SIG-M5 (cell line): ENCODE measurements at places on chromosomes 5 and 9.

DNA sequence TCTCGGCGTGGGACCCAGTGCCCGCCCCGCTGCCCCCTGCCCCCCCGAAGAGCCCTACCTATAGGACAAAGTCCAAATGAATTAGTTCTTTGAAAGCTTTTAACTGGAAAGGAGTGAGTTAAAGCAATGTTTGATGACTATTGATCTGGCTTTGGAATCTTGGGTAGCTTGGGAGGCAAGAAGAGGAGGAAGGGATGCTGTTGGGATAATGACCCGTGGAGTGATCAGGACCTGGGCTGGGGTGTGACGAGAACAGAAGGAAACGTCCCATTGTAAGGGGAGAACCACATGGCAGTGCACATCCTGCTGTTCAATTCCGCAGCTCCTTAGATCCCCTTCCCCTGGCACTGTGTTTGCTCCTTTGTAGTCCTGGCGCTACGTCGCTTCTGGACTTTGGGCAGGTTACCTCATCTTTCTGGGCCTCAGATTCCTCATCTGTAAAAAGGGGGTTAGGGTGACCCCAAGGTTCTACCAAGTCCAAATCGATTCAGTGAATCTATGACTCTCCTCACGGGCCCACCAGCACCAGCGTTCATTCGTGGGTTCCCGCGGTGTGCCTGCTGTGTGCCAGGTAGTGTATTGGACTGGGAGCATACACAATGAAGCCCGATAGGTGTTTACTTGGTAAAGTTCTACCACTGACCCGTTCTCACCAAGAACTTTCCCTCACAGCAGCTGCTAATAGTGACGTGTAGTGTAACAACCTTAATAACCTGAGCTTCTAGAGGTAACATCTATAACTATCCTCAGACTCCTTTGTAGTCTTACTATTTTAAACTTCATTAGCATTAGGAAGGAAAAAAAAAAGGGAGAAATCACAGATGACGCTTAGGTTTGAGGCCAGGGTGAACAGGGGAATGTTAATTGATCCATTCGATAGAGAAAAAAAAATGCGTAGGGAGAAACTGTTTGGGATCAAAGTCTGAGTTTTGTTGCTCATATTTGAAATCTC lies 1.1 kb upstream of the NADK2 start:
- no peak for DNase-seq

- no peak for DNase-seq
Measured at GRCh38 chr5:80754900-80755299, 100.1 kb upstream of the DHFR start.

- DNase-seq, result no peak
Measured at GRCh38 chr5:75051217-75051751, 1.1 kb downstream of the GCNT4 start.

DNA sequence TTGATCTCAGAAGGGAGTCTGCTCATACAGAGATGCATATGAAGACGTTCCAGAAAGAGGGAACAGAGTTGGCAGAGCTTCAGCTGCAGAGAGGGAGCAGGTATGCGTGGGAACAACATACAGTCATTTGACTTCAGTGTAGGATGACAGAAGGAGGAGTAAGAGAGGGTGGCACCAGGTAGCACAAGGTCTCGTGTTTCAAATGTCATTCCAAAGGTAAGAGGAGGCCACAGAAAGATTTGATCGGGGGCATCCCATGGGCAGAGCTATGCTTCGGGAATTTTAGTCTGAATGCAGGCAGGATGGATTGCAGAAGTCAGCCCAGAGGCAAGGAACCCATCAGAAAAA lies 367.1 kb downstream of the CDK5RAP2 start:
- no peak for DNase-seq

GRCh38 chr9:23543419-23543818 lies 282.6 kb downstream of the ELAVL2 start:
- no peak for DNase-seq

- no peak for DNase-seq
Measured at GRCh38 chr9:114303977-114304376, 18.9 kb upstream of the ORM1 start.

DNA sequence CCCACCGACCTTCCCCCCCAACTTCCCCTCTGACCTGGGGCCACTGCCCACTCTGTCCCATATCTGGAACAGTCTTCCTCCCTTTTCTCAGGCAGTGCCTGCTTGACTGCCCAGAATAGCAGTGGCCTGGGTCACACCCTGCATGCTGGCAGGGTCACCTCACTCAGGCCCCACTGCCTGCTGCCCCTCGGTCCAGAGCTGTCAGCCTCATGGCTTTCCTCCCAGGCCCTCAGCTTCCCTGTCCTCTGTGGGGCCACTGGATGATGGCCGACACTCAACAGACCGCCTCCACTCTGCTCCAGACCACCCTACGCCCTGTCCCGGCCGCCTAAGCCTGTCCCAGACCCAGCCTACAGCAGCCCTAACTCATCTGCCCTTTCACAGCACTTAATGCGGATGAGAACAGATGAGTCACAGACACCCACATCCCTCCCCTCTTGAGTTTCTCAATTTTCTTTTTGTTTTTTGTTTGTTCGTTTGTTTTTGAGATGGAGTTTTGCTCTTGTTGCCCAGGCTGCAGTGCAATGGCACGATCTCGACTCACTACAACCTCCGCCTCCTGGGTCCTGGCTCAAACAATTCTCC lies 5.9 kb downstream of the PNPLA7 start:
- DNase-seq, result no peak

- no peak for DNase-seq
Measured at GRCh38 chr9:91500509-91501014, 76.9 kb upstream of the NFIL3 start.

- DNase-seq, result no peak
Measured at GRCh38 chr5:150272531-150272930, 17.0 kb downstream of the CAMK2A start.

- no peak for DNase-seq
Measured at GRCh38 chr5:126004636-126005035, 418.6 kb upstream of the GRAMD2B start.

GRCh38 chr5:125411071-125411743 lies 664.8 kb upstream of the ZNF608 start:
- DNase-seq, result no peak

DNA sequence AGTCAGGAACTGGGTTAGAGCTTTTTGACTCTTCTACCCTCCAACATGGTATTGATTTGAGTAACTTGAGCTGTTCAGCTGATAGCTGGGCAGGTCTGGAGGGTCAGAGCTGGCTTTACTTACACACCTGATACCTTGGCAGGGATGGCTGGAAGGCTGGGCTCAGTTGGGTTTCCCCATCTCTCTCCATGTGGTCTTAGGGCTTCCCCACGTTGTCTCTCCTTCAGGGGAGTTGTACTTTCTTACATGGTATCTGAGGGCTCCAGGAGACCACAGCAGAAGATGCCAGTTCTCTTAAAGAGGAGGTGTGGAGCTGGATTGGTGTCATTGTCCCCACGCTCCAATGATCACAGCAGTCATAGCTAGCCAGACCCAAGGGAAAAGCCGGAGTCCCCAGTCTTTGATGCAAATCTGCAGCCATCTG lies 25.6 kb downstream of the ISOC1 start:
- DNase-seq, result no peak

- peak; percentile 1 for DNase-seq
Measured at GRCh38 chr9:108994695-108995094, 18.6 kb downstream of the CTNNAL1 start.

DNA sequence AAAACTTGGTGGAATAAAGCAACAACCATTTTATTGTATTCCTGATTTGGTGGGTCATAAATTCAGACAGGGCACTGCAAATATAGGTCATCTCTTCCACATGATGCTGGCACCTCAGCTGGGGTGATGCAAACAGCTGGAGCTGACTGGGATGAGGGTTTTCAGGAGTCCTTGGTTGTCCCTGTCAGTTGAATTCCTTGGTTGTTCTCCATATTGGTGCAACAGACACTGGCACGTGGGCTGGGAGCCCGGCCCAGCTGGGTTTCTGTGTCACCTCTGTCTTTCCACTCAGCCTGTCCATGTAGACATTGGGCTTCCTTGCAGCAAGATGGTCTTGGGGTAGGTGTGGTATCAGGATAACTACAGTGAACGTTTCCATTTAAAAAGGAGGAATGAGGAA lies 518.0 kb upstream of the MEF2C start:
- DNase-seq, result no peak

GRCh38 chr5:146717951-146718350 lies 160.6 kb downstream of the PPP2R2B start:
- no peak for DNase-seq
